Retina (tissue), 1 donor: ENCODE measurements at places on chromosomes 5 and 9.

DNA sequence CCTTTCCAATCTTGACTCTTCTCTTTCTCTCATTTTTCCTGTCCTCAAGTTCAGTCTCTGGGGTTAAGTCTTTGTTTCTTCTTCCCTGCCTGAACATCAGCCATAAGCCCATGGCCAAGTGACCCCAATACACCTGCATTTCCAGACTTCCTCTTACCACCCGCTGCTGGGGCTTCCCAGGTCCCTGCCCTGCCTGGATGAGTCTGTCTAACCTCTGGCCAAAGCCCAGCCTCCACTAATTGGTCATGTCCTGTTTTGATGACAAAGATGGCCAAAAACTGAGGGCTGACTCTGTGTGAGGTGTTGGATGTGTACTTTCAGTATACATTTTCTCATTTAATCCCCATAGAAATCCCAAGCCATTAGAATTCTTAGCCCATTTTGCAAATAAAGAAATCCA, 47.3 kb downstream of the SH3TC2 start:
- no peak for DNase-seq

DNA sequence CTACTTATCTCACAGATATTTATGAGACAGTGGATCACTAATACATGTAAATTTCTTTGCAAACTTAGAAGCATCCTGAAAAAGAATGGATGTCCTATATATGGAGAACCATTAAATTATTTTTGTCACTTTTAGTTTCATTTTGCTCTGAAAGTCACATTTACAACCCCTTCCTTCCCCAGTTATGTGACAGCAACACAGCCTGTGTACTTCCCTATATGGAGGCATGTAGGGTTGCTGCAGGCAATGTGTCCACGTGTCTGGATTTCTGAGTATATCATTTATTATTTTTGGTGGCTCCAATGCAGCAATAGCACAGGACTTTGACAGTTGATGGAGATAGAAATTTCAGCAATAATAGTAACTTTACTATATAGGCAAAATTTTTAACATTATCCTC, 156.4 kb downstream of the ST8SIA4 start:
- DNase-seq, result no peak

- no peak for DNase-seq
These were observed 171.3 kb downstream of the CFAP90 start for GRCh38 chr5:7679663-7680062.

- DNase-seq, result no peak
These were observed 61.4 kb downstream of the FBXW11 start for GRCh38 chr5:171945066-171945465.

GRCh38 chr9:87212605-87213021, 265.3 kb upstream of the GAS1 start:
- no peak for DNase-seq

DNA sequence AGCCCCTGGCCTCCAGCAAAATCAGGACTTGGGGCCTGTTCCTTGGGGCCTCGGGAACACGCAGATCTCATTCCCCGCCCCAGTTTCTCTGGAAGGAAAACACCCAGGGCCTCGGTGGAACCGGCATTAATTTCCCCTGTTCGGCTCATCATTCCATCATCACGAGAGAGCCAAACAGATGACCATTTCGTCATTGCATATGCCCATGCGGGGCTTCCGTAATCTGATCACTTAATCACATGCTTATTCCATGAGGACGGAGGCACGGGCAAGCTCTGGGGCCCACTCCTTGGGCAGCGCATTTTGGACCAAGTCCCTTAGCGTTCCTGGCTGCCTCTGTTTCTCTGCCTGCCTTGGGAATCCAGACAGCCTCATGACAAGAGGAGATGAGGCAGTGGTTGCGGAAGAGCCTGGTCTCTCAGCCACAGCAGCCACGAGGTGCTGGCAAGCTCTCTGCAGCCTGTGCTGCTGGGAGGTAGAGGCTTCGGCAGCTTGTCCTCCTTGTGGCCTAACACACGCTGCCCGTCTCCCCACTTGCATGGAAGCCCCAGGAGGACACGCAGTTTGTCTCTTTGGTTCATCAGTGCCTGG, 65.0 kb upstream of the IER5L start:
- no peak for DNase-seq

DNA sequence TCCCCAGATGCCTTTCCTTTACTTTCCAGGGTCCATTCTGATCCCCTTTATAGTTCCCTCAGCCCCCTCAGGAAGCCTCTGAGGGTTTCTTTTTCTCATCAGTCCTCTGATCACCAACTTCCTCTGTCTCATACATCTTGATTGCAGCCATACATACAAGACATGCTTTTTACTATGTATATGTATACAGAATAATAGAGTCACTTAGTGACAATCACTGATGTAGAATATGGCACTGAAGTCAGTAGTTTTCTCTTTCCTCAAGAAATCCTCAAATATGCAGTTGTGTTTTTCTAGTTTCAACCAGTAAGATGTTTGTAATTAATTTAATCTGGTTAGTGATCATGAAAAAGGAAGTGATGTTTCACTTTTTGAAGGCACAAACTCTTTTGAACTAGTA, 364.1 kb downstream of the MAN2A1 start:
- no peak for DNase-seq

DNA sequence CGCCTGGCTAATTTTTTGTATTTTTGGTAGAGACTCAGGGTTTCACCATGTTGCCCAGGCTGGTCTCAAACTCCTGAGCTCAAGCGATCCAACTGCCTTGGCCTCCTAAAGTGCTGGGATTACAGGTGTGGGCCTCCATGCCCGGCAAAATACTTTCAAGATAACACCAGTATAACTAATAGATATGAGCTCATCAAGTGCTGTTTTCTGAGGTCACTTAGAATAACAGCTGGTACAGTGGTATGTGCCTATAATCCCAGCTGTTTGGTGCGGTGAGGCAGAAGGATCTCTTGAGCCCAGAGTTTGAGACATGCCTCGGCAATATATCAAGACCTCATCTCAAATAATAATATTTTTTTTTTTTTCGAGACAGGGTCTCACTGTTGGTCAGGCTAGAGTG, 30.5 kb upstream of the CREBRF start:
- DNase-seq, result no peak

GRCh38 chr5:119179857-119180641, 109.2 kb downstream of the DMXL1 start:
- DNase-seq, result no peak

- DNase-seq, result no peak
These were observed 19.3 kb upstream of the ANKH start for GRCh38 chr5:14890846-14891245.
